ENCODE measurements at places on chromosomes 3 and 15.

- DNase-seq = no peak
These were observed 149.5 kb upstream of the EPHA3 start for GRCh38 chr3:88957711-88958439.

- no peak for DNase-seq
These were observed 265.6 kb downstream of the FOXP1 start for GRCh38 chr3:71317749-71318457.

- no peak for DNase-seq
These were observed 9.2 kb downstream of the NFKBIZ start for GRCh38 chr3:101858464-101859030.

- DNase-seq = no peak
These were observed 10.4 kb upstream of the CX3CR1 start for GRCh38 chr3:39290255-39290654.

DNA sequence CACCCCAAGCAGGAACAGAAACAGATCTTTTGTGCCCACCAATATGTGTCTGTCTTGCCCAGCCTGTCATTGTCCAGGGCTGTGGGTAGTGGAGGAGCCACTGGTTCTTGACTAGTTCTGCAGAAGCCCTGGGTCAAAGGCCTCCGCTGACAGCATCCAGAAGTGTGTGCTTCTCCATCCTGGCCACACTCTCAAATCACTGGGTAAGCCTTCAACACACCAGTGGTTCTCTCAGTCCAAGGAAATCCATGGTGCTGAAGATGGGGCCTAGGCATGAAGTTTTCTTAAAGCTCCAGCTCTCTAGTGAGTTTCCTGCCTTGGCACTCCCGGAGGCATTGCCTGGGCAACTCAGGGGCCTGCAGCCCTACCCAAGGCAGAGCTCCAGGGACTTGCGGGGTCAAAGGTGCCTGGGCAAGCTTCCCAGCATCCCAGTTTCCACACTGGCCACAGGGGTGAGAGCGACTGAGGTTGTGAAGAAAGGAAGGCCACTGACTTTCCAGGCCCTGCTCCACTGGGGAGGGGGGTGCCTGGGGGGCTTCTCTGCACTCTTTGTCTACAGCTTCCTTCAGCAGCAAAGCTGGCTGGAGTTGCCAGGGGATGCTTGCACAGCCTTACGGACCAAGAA, 37.9 kb upstream of the RPL32 start:
- no peak for DNase-seq

DNA sequence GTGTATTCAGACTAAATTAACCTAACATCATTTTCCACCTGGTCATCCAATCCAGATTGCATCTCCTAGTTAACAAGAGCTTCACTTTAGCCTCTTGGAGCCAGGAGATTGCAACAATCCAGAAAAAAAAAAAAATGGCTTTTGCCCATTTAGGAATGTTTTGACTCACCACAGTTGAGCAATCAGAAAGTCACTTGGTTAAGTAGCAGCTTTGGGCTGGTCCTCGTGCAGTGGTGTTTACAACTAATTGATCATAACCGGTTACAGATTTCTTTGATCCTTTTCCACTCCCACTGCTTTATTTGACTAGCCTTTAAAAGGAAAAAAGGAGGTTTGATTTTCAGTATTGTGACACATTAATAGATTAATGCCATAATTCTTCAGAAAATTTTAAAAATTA, 688.8 kb upstream of the CCDC54 start:
- DNase-seq = no peak

- no peak for DNase-seq
These were observed 649.8 kb upstream of the NR2F2 start for GRCh38 chr15:95680728-95681127.

DNA sequence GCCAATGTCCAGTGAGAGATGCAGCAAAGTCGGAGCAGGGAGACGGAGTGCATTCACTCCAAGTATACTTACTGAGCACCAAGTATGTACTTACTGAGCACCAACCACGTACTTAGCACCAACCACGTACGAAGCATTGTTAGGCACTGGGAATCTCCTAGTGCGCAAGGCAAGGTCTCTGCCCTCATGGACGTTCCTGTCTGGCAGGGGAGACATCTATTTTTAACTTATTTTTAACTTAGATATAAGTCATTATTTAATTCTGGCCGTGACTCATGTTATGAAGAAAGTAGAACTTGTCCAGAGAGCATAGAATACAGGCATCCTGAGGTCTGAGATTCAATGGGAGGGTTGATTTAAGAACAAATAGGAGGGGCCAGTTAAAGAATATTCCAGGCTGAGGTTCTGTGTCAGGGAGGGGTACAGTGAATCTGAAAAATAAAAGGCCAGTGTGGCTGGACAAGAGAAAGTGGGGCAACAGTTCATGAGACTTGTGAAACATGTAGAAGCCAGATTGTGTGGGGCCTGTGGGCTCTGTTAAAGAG, 9.3 kb upstream of the LRRC31 start:
- no peak for DNase-seq

- DNase-seq = no peak
These were observed 451.9 kb downstream of the FOXP1 start for GRCh38 chr3:71131375-71132314.

- DNase-seq = no peak
These were observed 52.6 kb upstream of the ABHD2 start for GRCh38 chr15:89035658-89036057.

GRCh38 chr3:38555926-38556325, 59.8 kb downstream of the EXOG start:
- DNase-seq = no peak

DNA sequence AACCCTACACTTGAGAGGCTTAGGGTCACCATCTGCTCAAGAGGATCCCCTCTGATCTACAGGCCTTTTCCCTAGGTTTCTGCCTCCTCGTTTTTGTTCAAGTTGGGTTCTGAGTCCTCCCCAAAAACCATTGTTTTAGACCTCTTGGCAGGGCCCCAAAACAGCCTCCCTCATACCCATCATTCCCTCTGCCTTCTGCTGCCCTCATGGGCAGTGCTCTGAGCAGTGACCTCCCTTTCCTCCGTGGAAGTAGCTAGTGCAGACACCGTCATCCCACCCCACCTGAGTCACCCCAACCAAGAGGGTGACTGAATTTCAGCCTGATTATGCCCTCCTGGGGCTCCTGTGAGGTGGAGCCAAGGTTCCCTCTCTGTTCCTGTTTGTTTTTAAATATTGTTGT, 92.0 kb downstream of the RBPMS2 start:
- DNase-seq = no peak

DNA sequence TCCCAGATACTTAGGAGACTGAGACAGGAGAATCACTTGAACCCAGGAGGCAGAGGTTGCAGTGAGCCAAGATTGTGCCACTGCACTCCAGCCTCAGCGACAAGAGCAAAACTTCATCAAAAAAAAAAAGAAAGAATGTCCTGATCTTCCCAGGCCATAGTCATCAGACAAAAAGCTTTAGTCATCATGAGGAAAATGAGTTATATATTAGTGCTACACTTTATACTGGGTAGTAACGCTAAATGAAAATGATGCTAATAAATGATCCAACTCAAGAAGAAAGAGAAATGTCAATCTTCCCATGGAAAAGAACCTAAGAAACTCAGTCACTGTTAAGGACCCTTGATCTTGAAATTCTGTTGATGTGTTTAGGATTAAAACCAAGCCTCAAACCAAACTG, 26.3 kb upstream of the TRIM59 start:
- DNase-seq = no peak

GRCh38 chr15:61849447-61849846, 210.8 kb downstream of the VPS13C start:
- no peak for DNase-seq

DNA sequence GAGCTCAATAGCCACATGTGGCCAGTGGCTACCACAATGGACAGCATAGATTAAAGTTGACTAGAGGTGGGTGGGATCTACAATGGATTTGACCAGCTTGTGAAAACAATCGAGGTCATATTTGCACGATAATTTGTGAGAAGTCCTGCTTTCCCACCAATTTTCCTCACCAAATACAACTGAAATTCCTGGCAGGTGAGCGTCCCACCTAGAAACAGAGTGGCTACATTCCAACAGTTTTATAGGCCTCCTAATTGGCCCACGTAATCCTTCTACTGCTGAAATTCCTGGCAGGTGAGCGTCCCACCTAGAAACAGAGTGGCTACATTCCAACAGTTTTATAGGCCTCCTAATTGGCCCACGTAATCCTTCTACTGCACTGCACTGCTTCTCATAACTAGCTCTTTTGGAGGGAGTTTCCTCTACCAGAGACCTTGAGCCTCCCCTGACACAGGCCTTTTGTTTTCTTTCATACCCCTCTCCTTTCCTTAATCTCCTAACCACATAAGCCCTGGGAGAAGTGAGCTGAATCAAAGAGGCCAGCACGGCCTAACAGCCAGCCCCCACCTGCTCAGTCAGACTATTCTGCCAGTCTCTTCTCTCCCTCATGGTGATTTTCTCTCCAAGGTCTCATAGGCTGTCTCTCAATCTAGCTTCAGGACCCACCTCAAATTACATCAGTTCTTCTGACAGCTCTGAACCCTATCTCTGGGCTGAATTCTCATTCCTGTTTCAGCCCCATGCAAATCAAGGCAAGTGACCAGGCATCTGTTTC, 80.2 kb downstream of the BFSP2 start:
- DNase-seq = no peak

GRCh38 chr15:45660231-45660979, 25.6 kb downstream of the SQOR start:
- no peak for DNase-seq

DNA sequence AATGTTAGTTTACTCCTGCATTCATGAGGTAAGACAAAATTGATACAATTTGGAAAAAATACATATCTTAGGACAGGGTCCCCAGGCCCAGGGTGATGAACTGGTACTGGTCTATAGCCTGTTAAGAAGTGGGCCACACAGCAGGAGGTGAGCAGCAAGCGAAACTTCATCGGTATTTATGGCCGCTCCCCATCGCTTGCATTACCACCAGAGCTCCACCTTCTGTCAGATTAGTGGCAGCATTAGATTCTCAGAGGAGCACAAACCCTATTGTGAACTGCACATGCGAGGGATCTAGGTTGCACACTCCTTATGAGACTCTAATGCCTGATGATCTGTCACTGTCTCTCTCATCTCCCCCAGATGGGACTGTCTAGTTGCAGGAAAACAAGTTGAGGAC, 880.6 kb downstream of the MCTP2 start:
- no peak for DNase-seq

DNA sequence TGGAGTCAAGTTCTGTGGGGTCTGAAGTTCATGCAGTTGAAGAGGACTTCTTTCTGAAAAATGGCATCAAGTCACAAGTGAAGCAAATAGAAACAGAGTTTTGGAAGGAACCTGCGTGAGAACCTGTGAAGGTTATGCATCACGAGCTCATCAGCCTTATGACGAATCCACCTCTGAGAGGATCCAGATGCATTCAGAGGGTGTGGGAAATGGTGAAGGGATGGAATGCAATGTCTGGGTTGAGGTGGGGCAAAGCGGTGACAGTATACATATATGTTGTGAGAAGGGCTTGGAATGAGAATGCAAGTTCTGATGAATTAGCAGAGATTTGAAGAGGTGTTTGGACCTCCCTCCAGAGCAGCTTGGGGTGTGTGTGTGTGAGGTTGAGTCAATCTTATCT, 382.1 kb upstream of the TBL1XR1 start:
- DNase-seq = no peak

- DNase-seq = no peak
These were observed 293.7 kb downstream of the ARPP21 start for GRCh38 chr3:35932995-35933394.

- no peak for DNase-seq
These were observed 558 bp upstream of the SLC30A4 start for GRCh38 chr15:45523166-45523460.

- DNase-seq = no peak
These were observed 66.6 kb upstream of the TAMM41 start for GRCh38 chr3:11913316-11913715.

DNA sequence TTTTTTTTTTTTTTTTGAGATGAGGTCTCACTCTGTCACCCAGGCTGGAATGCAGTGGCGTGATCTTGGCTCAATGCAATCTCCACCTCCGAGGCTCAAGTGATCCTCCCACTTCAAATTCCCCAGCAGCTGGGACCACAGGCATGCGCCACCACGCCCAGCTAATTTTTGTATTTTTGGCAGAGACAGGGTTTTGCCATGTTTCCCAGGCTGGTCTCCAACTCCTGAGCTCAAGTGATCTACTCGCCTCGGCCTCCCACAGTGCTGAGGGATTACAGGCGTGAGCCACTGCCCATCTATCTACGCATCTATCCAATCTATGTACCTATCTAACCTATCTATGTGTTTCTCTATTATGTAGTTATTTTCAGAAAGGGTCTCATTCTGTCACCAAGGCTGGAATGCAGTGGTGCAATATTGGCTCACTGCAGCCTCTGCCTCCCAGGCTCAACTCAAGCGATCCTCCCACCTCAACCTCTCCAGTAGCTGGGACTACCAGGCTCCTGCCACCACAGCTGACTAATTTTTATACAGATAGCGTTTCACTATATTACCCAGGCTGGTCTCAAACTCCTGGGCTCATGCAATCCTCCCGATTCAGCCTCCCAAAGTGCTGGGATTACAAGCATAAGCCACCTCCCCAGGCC, 20.2 kb upstream of the GPX1 start:
- no peak for DNase-seq

GRCh38 chr3:12193485-12194165, 34.9 kb upstream of the TIMP4 start:
- no peak for DNase-seq

- no peak for DNase-seq
These were observed 4.2 kb downstream of the PTPRG start for GRCh38 chr3:61565569-61565968.

DNA sequence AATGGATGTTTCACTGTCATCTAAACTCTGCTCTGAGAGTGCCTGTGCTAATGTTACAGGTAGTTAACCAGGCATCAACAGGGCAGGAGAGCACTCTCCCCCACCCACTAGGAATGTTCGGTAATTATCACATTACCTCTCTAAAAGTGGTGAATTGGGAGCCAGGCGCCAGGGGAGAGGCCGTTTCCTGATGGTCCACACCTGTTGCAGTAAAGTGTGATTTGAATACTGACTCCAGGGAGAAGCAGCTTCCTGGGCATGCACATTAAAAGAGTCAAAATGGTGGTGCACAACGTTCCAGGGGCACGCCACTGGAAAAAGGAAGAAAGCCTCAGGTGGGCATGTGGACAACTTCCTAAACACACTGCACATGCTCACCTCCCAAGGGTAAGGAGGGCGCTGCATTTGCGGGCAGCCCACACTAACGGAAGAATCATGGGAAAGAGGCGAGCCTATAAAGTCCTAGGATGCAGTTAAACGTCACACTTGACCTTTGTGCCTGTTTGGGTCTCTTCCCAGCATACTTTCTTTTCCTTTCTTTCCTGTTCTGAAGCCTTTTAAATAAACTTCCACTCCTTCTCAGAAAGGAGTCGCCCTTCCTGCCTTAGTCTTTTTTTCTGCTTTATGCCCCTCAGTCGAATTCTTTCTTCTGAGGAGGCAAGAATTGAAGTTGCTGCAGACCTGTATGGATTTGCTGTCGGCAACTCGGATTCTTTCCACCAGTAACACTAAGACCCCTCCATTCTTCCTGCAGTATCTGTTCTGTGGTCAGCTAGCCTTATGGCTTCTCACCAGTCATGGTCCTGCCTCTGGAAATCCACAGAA, 28.9 kb upstream of the GPD1L start:
- DNase-seq = no peak

All from activated T-helper 1 cell treated with anti-CD3 and anti-CD28 coated beads, Interleukin-2, amount 50 U/mL, for 16 hours (primary cell).